ENCODE measurements at places on chromosomes 1 and 21.

DNA sequence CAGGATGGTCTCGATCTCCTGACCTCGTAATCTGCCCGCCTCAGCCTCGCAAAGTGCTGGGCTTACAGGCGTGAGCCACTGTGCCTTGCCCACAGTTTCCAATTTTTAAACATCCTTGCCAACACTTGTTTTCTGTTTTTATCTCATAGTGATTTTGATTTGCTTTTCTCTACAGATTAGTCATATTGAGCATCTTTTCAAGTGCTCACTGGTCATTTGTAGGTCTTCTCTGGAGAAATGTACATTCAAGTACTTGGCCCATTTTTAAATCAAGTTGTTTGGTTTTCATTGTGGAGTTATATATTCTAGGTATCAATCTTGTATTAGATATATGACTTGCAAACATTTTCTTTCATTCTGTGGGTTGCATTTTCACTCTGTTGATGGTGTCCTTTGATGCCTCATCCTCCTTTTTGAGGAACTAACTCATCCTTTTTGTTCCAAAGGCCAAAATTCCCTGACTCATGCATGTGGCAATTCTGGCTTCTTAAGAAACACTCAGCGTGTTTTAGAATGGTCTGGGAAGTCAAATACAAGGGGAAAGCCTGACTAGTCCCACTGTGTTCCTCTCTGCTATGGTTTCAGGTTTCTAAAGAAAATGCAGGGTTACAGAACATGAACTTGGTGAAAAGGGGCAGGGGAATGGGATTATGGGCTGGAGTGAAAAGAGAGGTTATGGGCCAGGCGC is 37.3 kb downstream of the PTAFR start:
- DNase-seq: no peak

DNA sequence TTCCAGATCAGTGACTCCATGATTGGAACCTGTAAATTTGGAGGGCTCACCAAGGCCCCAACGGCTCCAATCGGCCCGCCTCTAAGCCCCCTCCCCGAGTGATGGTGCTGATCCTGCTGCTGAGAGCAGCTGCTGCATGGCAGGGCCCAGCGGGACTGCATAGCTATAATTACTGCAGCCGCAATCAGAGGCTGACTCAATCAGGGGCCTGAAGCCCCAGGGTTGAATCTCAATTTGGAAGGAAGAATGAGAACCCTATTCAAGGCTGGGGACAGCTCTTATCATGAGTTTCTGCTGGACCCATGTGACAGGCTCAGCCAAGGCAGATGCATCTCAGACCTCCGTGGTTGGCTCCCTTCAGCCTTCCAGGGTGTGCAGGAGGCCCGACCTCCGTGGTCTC is 42.8 kb upstream of the MAGOH start:
- no peak for DNase-seq

DNA sequence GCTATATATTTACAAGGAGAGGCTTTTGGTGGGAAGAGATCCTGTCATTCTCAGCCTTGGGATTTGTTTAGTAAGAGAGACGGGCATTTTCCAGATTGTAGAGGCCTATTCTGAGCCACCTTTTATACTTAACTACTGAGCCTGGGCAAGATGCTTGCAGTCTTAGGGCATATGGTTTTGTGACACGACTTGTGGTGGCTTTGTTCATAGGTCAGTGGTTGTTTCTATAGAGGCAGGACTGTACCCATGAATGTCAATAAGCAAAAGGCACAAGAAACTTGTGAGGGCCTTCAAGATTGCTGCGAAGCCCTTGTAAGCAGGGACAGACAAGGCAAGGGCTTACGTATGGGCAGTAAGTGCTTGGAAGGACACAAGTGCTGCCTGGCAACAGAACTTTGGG is 3.4 kb upstream of the FCRL3 start:
- no peak for DNase-seq

DNA sequence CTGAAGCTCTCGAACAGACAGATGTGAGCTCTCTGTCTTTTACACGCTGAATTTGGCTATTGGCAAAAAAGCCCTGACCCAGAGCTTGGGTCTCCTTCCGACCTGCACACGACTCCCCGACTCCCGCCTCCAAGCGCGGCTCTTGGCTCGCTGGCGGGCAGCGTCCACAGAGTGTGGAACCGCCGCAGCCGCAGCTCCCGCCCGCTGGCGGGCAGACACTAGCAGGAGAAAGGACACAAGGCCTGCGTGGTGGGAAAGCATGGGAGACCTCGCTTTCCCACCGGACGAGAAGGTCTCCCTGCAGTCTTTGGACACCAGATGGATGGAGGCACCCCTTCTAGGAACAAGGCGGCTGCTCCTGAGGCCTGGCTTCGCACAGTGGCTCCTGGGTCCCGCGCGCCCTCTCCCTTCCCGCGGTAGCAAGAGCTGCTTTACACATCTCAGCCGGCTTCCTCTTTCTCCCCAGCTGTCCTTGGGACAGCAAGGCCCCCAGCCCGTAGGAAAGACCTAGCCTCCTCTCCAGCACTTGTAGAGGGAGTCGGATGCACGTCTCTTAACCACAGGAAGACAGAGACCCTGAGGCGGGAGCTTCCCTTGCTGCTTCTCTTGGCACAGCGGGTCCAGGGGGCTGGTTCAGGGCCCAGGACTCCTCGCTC is 92.1 kb downstream of the PRKAB2 start:
- no peak for DNase-seq

- DNase-seq: no peak
Observed at GRCh38 chr1:13766592-13767564, 66.9 kb downstream of the PRDM2 start.
